ENCODE measurements at places on chromosomes 1 and 21.

- DNase-seq = no peak
These were observed 5.5 kb downstream of the C1QTNF12 start for GRCh38 chr1:1240822-1241587.

DNA sequence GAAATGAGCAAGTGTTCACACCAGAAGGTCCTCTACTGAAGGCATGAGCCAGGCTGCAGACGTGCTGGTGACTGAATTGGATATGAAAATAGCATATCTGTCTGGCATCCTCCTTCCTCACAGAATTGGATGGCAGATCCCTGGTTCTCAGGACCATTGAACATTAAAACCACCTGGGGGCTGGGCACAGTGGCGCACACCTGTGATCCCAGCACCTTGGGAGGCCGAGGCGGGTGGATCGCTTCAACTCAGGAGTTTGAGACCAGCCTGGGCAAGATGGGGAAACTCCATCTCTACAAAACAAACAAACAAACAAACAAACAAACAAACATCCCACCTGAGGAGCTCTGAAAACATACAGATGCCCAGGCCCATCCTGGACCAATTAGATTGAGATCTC, 23.4 kb downstream of the TEX35 start:
- no peak for DNase-seq

DNA sequence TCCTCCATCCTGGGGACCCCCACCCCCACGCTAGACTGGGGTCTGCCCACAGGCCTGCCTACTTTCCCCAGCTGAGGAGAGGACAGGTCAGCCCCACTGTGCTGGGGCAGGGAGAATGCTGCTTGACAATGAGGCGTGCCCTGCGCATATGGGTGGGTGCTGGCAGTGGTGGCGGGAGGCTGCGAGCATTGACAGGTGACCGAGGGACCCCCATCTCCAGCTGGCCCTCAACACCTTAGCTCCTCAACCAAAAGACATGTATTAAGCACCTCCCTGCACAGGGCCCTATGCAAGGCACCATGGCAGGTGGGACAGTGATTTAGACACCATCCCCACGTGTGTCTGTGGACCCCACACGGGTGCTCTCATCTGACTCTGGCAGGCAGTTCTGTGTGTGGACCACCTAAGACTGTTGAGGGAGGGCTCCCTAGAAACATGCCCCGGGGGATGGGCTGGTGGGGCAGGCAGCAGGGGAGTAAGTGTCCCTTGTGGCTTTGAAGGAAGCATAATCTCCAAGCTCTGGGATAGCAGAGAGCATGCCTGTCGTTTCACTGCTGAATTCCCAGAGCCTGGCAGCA, 18.4 kb upstream of the ALX3 start:
- DNase-seq = no peak

- no peak for DNase-seq
These were observed 57.8 kb upstream of the KCNJ6 start for GRCh38 chr21:37974081-37974480.

- DNase-seq = no peak
These were observed 25.0 kb downstream of the KRTAP24-1 start for GRCh38 chr21:30257773-30258172.

DNA sequence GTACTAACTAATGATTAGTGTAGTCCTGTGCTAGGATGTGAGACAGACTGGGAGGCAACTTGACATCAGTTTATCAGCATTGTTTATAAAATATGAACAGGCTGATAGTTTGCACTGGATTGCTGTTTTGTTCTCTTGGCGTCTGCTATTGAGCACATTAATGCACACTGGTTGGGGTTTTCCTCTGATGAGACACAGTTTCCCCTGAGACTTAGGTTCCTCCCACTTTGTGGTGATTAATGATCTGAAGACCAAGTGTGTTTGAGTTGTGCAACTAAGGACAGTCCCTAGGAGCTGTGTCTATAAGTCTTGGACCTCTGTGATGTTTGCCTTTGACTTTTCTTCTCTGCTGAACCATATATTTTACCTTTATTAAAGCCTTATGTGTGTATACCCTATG, 1015.4 kb downstream of the AMY1C start:
- no peak for DNase-seq

DNA sequence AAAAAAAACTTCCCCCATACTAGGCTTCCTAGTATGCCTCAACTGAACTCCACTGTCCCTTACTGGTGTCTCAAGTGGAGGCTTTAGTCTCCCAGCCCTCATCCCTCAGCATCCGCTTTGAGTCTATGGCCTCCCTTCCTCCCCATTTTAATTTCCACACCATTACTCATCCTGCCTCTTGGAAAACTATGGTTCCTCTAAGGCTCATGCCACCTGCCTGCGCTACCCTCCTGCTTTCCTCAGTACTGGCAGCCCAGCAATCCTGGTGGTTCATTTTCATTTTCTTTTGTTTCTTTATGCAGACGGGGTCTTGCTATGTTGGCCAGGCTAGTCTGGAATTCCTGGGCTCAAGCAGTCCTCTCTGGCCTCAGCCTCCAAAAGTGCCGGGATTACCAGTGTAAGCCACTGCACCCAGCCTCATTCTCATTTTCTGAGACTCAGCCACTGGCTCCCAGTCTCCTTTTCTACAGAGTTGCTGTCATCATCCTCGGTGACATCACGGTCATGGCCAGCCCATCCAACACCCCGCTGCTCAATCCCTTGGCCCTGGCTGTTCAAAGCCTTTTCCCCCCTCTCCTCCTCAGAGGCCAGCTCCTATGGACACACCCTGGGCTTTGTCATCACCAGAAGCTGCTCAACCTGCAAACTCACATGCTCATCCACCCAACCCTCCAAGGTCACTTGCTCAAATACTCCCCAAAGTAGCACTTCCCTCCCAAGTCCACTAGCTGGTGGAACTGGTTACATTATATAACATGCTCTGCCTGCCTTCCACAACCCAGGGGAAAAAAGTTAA, 2.3 kb upstream of the PMVK start:
- DNase-seq = no peak

DNA sequence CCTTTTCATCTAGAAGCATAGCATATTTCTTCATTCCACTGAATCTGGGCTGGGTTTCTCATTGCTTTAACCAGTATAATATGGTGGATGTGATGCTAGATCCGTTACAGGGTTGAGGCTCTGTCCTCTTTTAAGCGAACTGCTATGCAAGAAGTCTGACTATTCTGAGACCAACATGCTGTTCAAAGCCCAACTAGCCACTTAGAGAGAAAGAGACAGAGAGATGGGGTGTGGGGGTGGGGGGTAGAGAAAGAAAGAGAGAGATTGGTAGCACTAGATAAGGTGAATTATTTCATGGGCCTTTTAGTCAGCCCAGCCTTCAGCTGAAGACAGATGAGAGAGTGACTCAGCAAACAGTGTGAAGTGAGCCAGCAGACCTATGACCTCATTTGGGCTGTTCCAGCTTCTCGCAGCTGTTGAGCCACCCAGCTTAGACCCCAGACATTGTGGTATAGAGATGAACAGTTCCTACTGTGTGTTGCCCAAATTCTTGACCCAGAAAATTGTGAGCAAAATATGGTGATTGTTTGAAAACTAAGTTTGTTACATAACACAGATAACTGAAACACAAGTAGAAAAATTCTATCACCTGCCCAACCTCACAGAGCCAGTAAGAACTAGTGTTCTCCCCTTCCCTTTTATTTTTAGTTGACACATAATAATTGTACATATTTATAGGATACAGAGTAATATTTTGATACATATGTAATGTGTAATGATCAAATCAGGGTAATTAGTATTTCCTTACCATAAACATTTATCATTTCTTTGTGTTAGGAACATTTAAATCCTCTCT, 40.7 kb upstream of the PRKACB start:
- DNase-seq = no peak

DNA sequence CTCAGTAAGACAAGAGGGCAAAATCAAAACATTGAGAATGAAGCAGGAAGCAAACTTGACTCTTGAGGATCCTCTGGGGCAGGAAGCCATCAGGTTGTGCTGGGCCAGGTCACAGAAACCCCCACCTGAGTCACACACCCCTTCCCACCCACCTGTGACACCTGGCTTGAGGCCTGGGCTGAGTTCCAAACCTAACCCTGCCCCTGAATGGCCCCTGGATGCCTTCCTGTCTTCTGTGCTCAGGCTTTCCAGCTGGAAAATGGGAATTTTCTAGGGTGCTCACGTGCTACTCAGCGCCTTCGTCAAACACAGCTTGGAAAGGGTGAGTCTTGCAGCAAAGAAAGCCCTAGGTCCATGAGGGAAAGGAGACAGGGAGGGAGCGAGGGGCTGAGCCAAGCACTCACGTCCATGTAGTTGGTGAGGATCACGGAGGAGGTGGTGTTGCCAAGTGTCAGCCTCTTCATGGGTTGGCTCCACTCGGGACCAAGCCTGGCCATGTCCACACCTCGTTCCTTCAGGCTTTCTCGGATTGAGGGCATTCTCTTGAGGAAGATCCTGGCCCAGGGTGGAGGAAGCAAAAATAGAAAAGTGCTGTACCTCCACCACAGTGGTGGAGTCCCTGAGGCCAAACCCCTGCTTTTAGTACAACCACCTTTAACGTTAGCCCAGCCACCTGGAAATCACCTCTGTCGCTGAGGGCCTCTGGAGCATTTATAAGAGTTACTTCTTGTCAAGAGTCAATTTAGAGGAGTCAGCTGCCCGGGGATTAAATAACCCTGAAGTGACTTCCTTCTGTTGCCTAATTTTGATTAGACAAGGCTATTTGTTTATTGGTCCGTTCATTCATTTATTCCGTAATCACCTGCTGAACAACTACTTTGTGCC, 4.3 kb downstream of the REN start:
- DNase-seq = no peak

DNA sequence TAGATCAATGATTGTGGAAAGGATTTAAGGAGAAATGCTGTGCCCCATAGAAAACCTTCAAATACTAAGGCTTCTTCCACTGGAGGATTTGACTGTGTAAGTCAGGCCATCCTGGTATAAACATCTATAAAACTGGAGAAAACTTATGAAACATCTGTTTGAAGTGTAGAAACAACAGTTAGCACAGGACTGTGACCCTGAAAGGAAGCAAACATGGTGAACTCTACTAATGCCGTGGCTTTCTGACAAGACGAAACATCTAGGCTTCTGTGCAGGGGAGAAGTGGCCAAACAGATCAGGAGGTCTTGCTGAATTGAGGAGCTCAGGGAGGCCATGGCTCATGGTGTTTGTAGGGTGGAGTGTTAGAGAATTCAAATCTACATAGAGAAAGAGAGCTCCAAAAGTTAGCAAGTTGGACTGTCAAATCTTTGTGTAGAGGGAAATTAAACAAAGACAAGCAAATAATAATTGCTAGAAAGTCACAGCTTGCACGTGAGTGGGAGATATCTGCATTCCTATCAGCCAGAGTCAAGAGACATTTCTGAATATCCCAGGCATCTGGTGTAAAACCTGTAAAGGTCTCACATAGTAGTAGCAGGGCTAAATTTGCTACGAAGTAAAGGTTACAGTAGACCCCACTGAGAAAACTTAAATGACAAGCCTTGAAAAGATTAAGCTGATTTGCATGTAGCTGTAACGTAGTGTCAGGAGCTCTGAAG, 566.8 kb upstream of the B3GALT2 start:
- no peak for DNase-seq

DNA sequence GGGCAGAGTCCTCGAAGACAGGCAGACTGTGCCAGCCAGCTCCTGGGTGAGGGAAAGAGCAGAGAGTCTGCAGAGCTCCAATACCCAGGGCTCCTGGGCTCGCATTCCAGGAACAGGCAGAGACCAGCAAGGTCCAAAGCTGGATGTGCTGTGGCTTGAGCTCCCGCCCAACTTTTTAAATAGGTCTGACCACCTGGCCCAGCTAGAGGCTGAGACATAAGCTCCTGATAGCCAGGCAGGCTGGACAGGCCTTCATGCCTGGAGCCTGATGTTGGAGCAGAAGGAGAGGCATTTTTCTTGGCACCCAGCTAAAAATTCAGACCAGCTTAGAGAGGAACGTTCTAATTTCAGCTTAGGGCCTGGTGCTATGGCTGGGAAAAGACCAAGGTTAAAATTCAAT, 178.4 kb upstream of the TMEM51 start:
- no peak for DNase-seq

- no peak for DNase-seq
These were observed 13.3 kb upstream of the TBX15 start for GRCh38 chr1:119001181-119002027.

DNA sequence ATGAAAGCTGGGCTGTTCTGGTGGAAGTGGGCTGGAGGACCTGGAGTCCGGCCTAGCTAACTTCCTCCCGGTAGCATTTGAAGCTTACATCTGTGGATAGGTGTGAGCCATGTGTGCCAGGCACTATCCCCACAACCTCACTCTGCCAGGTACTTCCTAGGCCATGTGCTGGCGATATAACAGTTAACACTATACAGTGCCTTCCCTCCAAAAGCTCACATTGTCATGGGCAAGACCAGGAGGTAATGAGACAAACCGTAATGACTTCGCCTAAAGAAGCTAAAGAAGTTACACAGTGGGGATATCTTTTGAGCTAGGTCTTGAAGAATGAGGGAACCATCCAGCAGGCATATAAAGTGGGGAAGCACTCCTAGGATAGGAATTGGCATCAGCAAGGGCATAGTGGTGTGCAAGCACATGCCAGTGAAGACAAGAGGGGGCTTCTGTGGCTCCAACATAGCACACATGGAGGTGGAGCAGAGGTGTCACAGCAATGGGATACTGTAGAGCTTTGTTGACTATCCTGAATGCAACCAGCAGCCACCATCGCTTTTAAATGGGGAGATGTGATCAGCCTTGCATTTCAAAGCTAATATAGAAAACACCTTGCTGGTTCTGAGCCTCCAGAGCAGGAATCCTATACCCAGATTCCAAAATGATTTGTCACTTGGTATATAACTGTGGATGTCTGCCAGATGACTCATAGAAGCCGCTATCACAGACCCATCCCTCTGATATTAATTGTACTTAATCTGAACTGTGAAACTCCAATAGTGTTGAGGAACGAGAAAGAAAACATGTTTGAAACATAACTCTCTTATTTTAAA, 466.3 kb downstream of the LMO4 start:
- DNase-seq = no peak

DNA sequence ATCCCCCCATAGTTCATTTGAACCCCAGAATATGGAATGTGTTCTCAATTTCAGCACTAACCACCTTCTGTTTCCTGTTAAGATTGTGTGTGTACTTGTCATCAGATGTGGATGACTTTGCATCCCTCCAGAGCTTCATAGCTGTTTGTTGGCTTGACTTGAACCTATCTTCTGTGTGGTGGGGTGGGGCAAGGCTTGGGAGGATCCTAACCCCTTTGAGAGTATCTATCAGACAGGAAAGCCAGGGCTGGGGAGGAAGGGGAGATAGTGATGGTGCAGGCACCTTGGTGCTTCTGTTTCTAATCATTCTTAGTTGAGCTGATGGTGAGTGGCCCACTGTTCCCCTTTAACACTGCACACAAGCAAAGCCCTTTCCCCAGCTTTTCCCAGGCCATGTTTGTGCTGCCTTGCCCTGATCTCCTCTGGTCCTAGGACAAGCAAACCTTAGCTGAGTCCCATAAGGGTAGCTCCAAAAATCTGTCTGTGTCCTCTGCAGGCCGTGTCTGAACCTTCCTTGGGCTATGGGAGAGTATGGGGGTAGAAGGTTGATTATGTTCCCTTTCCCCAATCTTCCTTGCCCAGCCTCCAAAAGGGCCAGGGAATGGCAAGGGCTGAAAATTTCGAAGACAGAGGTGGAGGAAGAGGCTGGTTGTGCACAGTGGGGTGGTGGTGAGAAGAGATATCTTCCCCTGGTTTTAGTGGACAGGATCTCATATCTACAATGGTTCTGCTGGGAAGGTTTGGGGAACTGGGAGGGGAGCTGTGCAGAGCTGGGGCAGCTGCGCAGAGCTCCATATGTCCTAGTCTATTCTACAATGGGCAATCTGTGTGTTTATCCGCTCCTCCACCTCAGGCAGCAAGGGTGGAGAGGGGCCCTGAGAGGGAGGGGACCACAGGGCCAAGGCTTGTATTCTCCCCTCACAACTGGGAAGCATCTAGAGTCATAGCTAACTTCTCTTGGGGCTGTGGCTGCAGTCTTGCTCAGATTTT, 1.4 kb downstream of the NHLH1 start:
- DNase-seq = no peak

All from activated T-helper 1 cell treated with anti-CD3 and anti-CD28 coated beads, Interleukin-2, amount 50 U/mL, for 16 hours (primary cell).